AG09309 (cell line): ENCODE measurements at places on chromosomes 6 and 20.
A peak's percentile ranks its signal among the peaks of the same experiment; 100 is the strongest.

- DNase-seq = no peak
Observed at GRCh38 chr20:32709632-32710121, 33.6 kb downstream of the COMMD7 start.

DNA sequence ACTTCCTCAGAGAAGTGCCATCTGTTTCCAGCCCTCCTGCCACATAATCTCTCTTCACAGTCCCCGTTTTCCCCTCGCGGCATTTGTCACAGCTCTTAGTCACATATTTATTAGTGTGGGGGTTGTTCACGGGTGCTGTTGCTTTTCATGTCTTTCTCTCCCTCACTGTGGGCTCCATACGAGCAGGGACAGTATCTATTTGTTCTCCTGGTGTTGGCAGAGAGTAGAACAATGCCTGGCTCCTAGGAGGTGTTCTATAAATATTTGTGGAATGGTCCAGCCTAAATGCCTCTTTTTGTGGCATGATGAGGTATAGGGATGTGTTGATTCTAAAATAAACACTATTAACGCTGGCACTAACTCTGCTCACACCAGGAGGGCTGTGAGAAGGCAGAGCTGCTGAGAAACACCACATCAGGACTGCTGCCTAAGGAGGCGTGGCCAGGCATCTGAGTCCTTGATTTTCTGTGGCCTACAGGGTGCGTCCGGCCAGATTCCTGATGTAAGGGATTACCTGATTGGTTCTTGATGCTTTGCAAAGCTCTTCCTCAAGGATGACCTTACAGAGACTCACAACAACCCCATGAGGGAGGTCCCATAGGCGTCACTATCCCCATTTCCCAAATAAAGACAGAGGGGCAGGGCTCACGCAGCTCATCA, 219.8 kb upstream of the ARID1B start:
- DNase-seq = no peak

DNA sequence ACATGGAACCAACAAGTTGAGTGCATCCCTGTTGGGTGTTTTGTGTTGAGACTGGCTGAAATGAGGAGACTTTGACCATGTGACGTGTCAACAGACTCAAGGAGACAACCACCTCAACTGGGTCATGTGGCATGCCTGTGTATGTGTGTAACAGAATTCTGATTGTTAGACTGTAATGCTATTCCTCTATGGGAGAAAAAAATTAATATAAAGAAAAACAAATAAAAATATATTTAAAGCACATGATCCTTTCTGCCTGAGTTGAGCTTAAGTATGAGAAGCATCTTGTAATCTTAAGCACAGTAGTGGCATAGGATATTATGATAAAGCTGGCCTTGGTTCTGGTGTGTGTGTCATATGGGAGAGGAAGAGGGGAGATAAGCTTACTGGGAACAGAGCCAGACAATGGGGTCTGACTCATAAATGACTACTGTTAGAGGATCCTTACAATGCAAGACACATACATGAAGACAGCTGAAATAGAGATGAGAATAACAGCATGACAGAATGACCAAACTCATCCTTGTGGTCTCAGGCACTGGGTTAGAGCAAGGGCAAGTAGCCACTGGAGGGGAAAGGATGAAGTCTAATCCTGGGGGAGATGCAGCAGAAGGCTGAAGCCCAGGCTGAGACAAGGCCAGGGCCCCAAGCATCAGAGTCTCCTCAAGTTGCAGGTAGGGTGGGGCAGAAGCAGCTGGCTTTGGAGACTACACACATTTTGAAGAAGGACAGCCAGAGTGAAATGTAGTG, 9.2 kb downstream of the TP53INP2 start:
- peak; percentile 96 for DNase-seq

DNA sequence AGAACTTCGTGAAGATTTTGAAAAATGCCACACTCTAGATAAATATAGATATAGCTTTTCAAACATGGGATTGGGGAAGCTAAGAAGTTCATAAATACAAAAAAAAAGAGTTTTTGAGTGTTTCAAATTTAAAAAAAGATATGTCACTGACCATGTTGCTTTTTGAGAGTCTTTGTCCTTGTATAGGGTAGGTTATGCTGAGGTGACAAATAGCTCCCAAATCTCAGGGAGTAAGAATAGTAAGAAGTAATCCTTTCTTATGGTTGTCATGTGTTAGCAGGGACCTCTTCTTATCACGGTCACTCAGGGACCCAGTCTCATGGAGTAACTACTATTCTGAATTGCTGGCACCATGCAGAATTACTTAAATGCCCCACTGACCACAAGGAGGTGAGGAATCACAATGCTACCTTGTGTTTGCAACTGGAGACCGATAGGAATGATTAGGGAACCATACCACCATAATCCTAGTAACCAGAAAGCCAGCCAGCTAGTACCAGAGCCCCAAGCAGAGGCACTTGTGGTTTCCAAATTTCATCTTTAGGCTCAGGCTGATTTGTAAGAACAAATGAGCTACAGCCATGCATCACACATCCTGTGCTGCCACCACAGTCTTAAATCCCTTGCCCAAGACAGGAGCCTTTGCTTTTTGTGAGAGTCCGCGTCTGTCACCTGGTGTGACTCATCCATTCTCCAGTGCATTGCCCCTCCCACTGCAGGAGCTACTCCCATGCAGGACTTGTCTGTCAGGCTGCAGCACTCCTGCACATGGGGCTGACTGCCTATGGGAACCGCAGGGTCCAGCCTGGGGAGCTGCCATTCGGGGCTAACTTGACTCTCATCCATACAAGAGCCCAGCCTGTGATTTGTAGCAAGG, 42.4 kb upstream of the ADGRF4 start:
- no peak for DNase-seq

- no peak for DNase-seq
Observed at GRCh38 chr6:144148886-144149285, 1.4 kb upstream of the STX11 start.

- no peak for DNase-seq
Observed at GRCh38 chr20:59316911-59317731, 16.7 kb downstream of the EDN3 start.

- DNase-seq = peak; percentile 91
Observed at GRCh38 chr20:22795871-22796270, 211.5 kb upstream of the FOXA2 start.

- no peak for DNase-seq
Observed at GRCh38 chr20:3407771-3408637, 535 bp upstream of the DNAAF9 start.

GRCh38 chr6:42237857-42238256, 20.2 kb upstream of the MRPS10 start:
- no peak for DNase-seq

DNA sequence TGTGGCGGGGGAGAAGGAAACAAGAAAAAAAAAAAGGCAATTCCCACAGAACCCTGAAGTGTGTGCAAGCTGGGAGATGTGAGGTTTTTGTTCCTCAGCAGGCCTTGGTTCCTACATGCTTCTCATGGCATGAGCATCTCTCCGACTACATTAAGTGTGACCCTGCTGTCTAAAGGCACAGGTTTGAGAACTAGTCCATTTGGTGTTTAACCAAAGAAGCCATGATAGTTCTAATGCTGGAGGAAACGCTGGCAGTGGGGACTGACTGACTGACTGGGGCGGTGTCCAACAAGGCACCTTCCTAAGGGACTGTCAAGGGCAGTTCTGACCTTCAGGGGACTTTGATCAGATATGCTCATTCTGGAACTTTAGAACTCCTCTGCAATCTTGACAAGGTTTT, 3.8 kb downstream of the TXNDC5 start:
- DNase-seq = no peak

GRCh38 chr20:63499338-63499969, 571 bp upstream of the EEF1A2 start:
- no peak for DNase-seq

GRCh38 chr6:148440877-148441453, 98.3 kb downstream of the SASH1 start:
- peak; percentile 96 for DNase-seq

GRCh38 chr6:147949981-147950622, 392.5 kb upstream of the SASH1 start:
- no peak for DNase-seq
